Fibroblast of skin of right quadriceps (primary cell): ENCODE measurements at places on chromosomes 5 and 9.

GRCh38 chr5:132184588-132184987, 43.1 kb downstream of the P4HA2 start:
- no peak for DNase-seq

- no peak for DNase-seq
Observed at GRCh38 chr5:77152441-77152840, 58.0 kb upstream of the PDE8B start.

DNA sequence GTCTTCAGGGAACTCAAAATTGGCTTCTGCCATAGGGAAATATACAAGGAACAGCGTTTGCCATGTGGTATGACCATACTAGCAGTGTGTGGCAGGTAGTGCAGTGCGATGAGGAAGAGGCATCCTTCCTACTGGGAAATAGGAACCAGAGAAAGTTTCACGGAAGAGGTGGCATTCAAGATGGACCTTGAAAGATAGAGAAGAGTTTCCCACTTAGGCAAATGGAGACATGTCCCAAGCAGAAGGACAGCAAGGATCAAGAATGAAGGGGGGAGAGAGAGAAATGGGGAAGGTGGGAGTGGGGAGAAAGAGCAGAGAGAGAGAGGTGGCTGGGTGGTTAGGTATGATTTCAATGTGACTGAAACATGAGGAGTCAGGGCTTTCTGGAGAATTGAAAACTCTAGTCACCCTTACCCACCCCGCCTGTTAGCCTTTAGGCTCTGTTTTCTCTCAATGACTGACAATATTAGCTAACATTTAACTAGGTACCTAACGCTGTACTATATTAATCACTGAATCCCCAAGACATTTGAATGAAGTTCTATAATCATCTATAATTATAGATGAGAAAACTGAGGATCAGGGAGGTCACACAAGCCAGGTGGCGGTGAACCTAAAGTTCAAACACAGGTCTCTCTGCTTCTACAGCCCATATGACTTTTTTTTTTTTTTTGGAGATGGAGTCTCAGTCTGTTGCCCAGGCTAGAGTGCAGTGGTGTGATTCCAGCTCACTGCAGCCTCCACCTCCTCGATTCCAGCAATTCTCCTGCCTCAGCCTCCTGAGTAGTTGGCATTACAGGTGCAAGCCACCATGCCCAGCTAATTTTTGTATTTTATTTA, 171.3 kb downstream of the NR3C1 start:
- DNase-seq = no peak

DNA sequence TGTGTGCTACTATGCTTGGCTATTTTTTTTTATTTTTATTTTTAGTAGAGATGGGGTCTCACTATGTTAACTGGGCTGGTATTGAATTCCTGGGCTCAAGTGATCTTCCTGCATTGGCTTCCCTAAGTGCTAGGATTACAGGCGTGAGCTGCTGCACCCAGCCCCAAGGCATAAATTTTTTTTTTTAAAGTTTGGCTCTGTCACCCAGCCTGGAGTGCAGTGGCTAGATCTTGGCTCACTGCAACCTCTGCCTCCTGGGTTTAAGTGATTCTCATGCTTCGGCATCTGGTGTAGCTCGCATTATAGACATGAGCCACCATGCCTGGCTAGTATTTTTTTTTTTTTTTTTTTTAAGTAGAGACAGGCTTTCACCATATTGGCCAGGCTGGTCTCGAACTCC, 70.3 kb downstream of the RAB24 start:
- no peak for DNase-seq

DNA sequence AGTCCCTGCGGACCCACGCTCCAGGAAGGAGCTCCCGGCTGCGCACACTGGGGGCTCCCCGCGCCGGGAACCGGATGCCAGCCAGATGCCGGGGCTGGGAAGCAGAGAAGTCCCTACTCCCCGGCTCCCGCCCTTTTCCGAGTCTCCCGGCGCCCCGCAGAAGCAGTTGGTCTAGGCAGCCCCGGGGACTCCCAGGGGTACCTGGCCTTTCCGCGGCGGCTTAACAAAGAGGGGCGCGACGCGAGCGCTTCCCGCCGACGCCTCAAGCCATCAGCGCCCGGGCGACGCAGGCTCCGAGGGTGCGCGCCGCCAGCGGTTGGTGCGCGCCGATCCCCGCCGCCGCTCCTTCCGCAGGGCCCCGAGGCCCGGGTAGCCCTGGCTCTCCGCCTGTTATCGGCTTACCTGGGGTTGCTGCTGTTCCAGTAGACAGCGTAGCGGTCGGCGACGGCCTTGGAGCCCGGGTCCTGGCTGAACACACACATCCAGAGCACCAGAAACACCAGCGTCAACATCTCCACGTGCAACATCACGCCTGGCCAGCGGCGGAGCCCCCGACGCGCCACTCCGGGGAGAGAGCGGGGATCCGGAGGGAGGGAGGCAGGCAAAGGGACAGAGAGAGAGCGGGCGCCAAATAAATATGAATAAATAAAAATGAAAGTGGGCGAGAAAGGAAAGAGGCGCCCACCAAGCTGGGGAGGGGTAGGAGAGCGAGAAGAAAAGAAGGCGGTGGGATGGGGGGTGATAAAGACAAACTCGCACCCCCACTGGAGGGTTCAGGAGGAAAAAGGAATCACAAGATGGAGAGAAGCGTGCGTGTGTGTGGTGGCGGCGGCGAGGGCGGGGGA, 428 bp downstream of the EFNA5 start:
- peak; percentile 35 for DNase-seq

- no peak for DNase-seq
Observed at GRCh38 chr9:89225991-89226471, 47.4 kb upstream of the SHC3 start.

- DNase-seq = no peak
Observed at GRCh38 chr9:23665635-23666034, 160.4 kb downstream of the ELAVL2 start.

DNA sequence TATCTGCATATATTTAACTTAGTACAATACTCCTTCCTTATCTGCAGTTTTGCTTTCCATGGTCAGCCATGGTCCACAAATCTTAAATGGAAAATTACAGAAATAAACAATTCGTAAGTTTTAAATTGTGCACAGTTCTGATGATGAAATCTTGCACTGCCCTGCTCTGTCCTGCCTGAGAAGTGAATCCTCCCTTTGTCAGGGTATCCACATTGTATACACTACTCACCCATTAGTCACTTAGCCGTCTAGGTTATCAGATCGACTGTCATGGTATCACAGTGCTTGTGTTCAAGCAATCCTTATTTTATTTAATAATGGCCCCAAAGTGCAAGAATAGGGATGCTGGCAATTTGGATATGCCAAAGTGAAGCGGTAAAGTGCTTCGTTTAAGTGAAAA, 8.3 kb upstream of the YTHDC2 start:
- no peak for DNase-seq

- DNase-seq = peak; percentile 6
Observed at GRCh38 chr5:87048156-87048555, 219.5 kb upstream of the RASA1 start.

GRCh38 chr5:121478636-121479035, 373.0 kb upstream of the FTMT start:
- no peak for DNase-seq

- DNase-seq = no peak
Observed at GRCh38 chr5:79030663-79031484, 38.6 kb downstream of the DMGDH start.

DNA sequence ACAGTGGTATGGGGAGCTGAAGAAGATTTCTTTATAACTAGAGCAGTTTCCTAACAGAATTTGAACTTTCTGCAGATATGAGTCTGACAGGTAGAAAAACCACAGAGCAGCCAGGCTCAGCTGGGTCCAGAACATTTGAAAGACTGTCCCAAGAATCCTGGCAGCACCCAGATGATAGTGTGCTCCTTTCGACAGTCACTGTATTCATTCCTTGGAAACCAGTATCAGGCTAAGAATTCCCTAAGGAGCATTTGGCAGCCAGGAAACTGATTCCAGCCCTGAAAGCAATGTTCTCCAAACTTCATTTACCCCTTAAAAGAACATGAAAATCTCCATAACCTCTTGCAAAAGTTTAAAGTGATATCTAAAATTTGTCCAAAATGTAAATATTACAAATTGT, 123.0 kb upstream of the MTAP start:
- peak; percentile 40 for DNase-seq

- no peak for DNase-seq
Observed at GRCh38 chr5:106172681-106173532, 1497.8 kb downstream of the EFNA5 start.

- no peak for DNase-seq
Observed at GRCh38 chr5:80213466-80213865, 42.4 kb downstream of the SERINC5 start.

- peak; percentile 71 for DNase-seq
Observed at GRCh38 chr9:107422189-107423185, 67.1 kb downstream of the KLF4 start.

- no peak for DNase-seq
Observed at GRCh38 chr5:133967124-133967523, 1.3 kb downstream of the C5orf15 start.

DNA sequence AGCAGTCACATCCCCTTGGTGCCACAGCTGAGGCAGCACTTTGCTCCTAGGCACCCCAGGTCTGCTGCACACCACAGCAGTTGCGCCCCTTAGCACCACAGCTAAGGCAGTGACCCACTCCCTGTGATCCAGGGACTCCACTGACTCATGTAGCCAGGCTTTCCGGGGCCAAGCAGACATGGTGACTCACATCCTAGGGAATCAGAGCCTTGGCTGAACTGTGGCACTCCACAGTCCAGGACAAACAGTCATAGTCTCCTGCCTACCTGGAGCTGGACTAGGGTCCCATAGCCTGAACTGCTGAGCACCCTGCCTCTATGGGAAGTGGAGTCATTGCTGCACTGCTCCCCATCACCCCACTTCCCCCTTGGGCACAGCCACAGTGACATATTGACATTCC, 338.7 kb downstream of the NPR3 start:
- peak; percentile 89 for DNase-seq

- peak; percentile 100 for DNase-seq
Observed at GRCh38 chr5:179697993-179698934, 503 bp upstream of the CANX start.

DNA sequence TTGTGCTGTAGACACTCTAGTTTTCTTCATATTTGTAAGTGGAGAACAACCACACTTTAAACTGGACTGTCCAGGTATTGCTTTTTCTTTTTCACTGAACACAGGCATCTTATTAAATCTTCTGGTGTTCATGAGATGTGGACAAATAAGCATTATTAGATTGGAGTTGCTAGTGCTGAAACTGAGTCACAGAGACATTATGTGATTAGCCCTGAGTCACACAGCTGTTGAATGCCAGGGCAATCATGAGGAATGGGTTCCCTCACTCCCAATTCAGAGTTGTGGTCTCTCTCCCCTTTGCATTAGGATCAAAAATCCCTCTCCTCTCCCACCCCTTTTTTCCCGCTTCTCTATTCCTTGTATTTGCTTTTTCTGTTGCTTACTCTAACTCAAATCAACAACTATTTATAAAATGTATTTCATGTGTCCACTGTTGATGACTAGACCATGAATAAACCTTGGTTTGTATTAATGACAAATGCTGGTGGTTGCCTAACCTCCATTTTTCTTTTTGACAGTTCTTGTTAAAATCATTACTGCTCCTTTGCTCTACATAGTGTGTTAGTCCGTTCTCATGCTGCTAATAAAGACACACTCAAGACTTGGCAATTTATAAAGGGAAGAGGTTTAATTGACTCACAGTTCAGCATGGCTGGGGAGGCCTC, 738.2 kb downstream of the BRINP1 start:
- DNase-seq = no peak

DNA sequence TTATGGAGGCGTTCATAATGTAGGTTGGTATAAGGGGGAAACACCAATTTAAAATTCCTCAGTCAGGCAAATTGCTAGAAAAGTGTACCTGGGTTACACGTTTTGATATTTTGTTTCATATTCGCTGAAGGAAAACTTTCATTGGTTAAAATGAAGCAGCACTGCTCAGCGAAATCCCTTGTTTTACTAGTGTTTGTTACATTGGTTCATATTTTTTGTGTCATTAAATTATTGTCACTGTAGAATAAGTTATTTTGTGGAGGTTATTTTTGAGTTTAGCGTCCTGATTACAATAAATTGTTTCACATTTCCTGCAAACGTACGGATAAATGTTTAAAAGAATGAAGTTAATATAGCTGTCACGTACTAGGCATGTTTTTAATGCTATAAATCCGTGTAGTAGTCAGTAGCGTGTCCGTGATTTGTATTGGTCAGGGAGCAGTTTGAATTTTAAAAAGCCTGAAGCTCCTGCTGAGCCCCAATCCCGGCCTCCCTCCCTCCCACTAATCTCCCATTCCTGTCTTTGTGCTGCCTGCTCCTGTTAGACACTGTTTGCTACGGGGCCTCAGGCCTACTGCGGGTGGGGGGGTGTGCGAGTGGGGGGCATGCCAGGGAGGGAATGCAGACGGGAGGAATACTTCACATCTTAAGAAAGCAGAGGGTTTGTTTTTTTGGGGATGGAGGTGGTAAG, 2.0 kb downstream of the NIPBL start:
- DNase-seq = peak; percentile 62

DNA sequence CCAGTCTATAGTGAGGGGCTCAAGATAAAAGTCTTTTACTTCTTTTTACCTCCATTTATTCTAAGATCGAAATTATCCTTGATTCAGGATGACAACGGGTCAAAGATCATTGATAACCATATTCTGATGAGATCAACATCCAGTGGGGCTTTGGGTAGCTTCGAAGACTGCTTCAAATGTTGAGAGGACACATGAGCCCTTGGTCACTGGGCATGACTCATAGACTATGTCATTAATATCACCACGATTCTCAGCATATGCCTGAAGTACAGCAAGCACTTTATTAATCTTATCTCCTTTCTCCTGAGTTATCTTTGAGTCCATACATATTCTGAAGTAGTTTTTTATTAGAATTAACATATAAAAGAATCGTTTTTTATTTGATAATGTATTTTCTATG, 117.1 kb upstream of the DAB2 start:
- DNase-seq = no peak

DNA sequence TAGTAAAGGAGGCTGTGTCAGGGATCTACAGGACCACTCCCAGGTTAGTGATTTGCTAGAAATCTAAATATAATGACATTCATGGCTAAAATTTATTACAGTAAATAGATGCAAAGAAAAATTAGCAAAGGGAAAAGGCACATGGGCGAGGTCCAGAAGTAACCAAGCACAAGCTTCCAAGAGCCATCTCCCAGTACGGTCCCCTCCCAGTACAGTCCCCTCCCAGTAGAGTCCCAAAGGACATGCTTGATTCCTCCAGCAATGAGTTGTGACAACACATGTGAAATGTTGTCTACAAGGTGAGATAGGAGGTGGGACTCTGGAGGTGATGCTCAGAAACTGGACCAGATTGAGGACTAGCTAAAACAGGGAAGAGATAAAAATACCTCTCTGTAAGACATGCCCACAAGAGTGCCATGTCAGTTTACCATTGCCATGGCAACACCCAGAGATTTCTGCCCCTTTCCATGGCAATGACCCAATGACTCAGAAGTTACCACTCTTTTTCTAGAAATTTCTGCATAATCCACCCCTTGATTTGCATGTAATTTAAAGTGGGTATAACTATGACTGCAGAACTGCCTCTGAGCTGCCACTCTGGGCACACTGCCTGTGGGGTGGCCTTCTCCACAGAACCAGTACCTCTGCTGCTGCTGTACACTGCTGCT, 27.9 kb upstream of the CEMIP2 start:
- DNase-seq = no peak

DNA sequence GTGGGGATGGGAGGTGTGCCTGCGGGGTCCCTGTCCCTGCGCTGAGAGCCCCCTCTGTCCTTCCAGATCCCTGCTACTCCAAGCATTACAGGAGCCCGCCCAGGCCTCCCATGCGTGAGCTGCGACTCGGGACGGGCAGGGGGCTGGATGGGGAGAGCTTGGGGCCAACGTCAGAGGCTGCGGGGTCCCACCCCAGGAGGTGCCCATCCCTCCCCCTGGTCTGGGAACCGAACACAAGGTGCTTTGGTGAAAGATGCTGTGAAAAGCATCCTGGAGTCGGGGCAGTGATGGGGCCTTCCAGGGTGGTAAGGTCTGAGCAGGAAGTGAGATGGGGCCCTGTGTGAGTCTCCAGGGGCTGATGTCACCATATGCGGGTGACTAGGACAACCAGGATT, 2.7 kb downstream of the LCN9 start:
- no peak for DNase-seq
